ENCODE measurements at places on chromosomes 3 and 15.

DNA sequence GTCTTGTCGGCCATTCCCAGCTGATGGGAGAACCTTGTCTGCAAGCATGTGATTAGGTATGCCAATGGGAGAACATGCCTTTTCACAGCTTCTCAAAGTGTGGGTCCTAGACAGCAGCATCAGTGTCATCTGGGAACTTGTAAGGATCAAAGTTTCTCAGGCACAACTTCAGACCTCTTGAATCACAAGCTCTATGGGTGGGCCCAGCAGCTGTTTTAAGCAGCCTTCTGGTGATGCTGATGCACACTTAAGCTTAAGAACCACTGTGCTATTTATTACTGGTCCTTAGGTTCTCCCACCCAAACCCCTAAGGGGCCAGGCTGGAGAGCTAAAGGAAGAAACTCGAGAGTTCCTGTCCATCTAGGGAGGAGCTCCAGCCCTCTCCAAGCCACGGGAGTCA, 453.9 kb upstream of the PROK2 start:
- DNase-seq, result no peak

- no peak for DNase-seq
Measured at GRCh38 chr3:14577897-14578296, 37.8 kb upstream of the GRIP2 start.

- DNase-seq, result no peak
Measured at GRCh38 chr15:61935493-61935892, 124.8 kb downstream of the VPS13C start.

DNA sequence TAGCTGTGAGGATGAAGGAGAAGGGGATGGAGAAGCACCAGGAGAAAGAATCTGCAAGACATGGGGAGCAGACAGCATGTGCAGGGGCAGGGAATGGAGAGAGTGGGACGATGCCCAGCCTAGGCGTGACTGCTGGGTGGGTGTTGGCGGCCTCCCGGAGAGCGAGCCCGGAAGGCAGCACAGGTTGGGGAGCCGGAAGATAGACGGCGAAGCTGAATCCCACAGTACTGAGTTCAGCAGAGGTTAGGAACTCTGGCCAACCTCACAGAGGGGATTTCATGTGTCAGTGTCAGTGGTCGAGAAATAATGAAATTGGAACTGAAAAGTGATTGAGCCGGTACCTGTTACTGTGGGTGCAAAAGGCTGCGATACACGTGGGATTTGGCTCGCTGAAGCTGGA, 55.2 kb downstream of the PXYLP1 start:
- DNase-seq, result no peak

GRCh38 chr15:95995375-95996168, 334.9 kb upstream of the NR2F2 start:
- DNase-seq, result no peak

GRCh38 chr15:62912808-62913207, 129.7 kb upstream of the TPM1 start:
- no peak for DNase-seq

Measured in GM12878 (cell line).